ENCODE measurements at places on chromosomes 5 and 9. TPM values are rescaled to one million over a fixed set of nuclear protein-coding genes. Genes with fewer than 3 reads are reported as not detected.
A peak's percentile ranks its signal among the peaks of the same experiment; 100 is the strongest.

- no peak for DNase-seq
Observed at GRCh38 chr5:33308586-33308985, 132.2 kb upstream of the TARS1 start.

DNA sequence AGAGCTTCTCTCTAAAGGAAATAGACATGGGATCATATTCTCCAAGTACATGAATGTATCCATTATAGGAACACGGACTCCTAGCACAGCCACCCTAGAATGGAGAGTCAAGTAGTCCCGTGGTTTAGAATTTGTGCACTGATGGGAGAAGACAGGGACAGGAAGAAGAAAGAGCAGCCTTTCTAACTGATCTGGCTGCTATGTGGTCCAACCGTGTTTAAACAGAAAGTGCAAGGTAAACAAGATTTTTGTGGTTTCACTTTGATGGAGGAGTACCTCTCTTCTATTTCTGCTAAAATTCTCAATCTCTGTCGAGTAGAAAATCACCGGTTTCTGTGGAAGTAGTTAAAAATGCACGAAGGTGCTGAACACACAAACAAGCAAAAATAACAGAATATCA is 171.3 kb downstream of the ST8SIA4 start:
- peak; percentile 55 for DNase-seq

DNA sequence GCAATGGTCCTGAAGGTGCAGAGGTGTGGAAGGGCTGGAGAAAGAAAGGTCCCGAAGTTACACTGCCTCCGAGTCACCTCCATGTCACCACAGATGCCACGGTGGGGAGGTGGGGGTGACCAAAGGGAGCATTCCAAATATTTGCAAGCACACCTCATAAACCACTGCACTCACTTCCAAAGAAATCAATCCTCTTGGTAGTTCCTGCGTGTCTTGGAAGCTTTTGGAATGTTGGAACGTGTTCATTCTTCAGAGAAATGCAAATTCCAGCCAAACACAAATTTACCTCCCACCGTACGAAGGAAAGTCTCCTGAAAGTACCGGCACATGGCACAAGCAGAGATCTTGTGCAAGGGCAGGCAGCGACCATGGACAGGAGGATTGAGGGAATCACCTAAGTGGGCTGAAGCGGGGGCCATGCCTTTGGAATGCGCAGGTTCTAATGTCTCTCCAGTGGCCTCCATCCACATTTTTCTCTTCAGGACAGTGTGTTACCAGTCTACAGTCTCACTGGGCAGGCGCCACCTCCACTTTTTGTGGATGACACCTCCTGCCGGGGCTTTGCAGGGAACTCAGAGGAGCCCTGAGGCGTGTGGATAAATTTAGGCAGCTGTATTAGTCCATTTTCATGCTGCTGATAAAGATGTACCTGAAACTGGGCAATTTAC is 54.0 kb downstream of the NSUN2 start:
- no peak for DNase-seq

DNA sequence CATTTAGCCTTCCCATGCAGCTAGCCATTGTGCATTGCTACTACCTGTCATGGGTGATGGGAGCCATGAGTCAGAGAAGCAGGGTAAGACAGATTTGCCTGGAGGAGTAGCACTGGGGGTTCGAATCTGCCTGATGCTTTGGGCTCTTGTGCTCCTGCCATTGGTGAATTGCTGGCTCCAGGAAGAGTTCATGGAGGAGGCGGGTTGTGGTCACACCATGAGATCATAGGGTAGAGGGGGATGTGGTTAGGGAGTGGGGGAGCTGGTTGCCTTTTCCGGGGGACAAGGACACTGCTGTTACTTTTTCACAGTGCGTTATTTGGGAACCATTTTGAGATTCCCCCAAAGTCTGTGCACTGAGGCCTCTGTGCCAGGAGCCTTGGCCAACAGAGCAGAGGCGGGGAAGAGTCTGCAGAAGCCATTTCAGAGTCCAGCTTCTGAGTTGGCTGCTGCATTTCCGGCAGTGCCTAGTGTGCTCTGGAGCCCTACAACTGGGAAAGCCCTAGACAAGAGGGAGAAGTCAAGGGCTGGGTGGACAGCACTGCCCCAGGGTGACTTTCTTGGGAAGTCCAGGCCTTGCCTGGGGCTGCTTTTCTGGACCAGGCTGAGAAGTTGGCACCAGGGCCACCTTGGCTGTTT is 6.2 kb downstream of the ANGPTL2 start:
- no peak for DNase-seq

DNA sequence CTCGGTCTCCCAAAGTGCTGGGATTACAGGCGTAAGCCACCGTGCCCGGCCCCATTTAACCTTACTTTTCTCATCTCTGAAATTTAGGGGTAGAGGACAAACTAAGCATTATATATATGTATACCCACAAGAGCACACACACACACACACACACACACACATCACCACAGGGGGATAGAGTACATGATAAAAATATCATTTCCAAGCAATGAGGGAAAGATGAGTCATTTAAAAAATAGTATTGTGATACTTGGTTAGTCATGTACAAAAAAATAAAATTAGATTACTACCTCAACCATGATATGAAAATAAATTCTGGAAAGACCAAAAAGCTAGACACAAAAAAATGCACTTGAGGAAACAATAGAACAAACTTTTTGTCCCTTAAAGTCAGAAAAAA is 67.2 kb downstream of the CDH18 start:
- no peak for DNase-seq

DNA sequence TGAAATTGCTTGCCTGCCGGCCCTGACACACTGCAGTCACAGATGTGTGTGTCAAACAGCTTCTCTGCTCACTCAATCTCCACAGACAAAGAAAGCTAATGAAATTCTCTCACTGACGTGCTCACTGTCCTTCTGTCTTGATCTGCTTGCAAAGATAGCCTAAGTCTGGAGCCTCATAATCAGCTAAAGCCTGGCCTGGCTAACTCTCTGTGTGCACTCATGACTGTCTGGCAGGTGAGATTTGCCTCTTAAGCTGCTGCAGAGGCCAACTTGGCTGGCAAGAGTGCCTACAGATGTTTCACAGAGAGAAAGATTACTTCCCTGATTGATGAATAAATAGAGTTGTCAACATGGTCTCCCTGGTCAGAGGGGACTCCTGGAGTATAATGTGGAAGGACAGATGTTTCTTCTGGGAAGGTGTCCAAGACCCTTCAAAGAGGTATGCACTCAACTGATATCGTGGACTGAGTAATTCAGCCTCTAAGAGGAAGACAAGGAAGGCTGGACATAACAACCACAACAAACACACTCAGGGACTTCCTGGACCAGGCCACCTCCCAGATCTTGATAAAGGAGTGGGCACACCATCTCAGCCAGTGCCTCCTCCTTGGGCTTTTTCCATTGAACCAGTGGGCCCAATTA is 362.0 kb downstream of the SPOCK1 start:
- DNase-seq, result no peak

DNA sequence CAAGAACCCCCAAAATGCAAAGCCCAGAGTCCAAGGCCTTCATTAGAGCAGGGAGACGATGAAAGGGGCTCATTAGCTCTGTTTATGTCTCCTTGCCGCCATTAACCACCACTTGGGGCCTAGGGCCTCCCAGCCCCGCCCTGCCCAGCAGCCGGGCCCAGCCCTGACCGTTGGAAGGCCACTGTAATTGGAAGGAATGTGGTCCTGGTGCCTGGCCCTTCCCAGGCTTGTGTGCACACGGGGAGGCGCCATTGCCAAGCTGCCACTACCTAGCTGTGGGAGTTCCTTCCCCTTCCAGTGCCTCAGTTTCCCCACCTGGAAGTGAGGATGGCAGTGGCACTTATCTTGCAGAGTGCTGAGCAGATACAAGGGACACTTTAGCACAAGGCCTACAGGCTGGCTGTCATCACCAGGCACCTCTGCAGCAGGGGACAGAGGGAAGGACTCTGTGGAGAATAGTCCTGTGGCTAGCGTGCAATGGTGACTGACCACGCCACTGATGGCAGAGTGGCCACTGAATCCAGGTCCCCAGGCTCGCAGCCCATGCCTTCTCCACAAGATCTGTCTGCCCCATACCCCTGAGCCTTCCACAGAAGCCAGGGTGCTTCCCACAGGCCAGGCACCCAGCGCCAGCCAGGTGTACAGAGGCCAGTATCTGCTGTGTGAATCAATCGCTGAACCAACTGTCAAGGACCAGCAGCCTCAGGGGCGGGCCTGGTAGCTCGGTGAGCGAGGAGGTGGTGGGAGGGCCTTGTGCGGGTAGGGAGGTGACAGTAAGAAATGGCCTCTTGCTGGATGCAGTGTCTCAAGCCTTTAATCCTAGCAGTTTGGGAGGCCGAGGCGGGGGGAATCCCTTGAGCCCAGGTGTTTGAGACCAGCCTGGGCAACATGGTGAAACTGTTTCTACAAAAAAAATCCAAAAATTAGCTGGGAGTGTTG is 20.8 kb downstream of the GBGT1 start:
- no peak for DNase-seq

- DNase-seq, result no peak
Observed at GRCh38 chr5:54013556-54014194, 296.7 kb downstream of the ARL15 start.

- no peak for DNase-seq
Observed at GRCh38 chr5:33774341-33774740, 117.4 kb downstream of the ADAMTS12 start.

DNA sequence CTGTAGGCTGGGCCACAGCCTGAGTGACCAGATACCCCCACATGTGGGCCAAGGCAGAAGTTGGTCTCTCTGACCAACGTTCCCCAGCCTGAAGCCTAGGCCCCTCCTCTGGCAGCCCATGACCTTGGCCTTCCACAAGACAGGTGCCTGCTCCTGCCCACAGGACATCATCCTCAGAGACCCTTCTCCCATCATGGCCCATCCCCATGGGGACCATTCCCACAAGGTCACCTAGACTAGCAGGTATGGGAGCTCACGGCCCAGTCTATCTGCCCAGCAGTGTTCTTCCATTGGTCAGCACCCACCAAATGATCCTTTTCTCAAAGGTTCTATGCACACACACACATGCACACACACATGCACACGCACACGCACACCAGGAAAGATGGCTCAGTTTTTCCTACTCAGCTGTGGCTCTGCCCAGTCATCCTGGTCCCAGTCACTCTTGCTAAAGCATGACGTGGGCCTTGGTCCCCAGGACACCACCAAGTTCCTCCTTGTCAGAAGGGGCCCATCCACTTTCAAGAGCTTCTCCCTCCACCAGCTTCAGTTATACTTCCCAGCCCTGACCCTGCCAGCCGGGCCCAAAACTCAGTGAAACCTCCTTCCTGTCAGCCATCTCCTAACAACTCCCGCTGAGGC is 65.4 kb downstream of the PAX5 start:
- DNase-seq, result no peak

- DNase-seq, result peak; percentile 24
Observed at GRCh38 chr9:72292256-72292682, 72.7 kb downstream of the ZFAND5 start.

DNA sequence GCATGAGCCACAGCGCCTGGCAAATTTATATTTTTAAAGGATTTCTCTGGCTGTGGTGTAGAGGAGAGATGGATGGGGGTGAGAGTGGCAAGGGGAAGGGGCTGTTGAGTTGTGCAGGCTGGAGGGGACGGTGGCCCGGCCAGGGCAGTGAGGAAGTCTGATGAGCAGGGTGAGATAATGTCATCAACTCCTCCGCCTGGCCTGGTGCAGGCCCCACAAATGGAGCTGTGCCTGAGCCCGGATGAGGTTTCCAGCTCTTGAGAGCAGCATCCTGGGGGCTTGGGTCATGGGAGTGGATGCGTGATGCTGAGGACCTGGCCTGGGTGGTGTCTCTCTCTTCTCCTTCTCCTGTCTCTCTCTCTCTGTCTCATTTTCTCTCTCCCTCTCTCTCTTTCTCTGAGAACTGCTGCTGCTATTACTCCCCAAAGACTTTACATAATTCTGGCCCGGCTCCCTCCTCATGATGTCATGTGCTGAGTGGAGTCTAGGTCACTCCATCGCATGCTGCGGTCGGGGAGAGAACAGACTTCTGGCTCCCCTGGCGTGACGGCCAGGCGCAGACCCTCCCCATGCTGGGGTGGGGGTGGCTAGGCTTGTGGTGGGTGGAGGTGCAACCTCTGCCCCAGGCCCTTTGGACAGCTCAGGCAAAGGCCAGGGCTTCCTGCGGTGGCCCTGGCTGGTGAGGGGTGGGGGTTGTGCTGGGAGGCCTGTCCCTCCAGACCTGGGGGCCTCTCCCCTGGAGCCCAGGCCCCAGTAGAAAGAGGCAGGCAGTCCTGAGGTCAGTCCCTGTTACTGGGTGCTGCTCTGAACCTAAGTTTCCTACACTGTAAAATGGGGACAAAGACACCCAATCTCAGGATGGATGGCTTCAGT is 26.4 kb downstream of the FGF18 start:
- no peak for DNase-seq

- DNase-seq, result no peak
Observed at GRCh38 chr5:172336676-172337285, 53.2 kb upstream of the UBTD2 start.

DNA sequence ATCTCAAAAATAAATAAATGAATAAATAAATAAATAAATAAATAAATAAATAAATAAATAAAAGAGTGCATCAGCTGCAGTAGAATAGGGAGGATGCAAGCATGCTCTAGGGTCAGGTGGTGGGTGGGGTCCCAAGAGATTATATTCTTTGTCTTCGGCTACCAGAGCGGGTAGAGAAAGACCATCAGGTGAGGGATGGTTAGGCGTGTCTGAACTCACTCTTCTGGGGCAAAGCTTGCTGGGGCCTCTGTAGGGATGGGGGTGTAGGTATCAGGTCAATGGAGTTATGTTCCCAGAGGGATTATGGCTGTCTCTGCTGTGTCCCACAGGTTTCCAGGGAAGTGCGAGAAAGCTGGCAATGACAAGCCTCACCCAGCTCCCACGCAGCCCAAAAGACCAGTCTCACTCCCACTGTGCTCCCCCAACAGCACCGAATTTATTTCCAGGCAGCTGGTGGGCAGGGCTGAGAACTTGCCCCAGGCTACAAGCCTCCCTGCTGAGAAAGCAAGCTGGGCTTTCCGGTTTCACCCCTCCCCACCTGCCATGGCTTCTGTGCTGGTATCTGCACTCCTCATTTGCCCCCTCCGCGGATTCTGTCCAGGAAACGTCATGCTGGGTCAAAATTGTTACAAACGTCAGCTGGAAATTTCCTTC is 180.8 kb downstream of the LURAP1L start:
- DNase-seq, result no peak

DNA sequence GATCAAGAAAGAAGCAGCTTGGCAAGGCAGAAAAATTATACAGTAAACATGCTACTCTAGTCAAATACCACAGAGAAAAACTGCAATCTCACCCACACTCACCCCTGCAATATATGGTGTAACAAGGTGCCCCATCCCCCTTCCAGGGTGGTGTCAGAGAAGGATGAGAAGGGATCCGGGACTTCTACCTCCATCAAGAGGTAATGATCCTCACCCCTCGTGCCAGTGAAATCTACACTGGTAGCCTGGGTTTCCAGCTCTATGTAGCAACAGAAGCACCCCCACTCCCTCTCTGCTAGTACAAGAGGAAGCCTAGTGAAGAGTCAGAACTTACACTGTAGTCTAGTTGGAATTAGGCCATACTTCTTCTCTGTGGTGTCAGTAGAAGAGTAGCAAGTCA is 18.9 kb downstream of the SLCO4C1 start:
- DNase-seq, result no peak

The GCNT1 gene
- total RNA-seq, result 5.8 TPM

The CDKN2A gene
- total RNA-seq, result 7.0 TPM

The PAPPA gene
- not detected for total RNA-seq

The GRM6 gene
- total RNA-seq, result not detected

The MEIKIN gene
- 3.6 TPM for total RNA-seq

The NR5A1 gene
- total RNA-seq, result not detected

The LIFR gene
- 0.42 TPM for total RNA-seq

The CTSV gene
- not detected for total RNA-seq

The HK3 gene
- total RNA-seq, result 3.1 TPM
